Daoy (cell line): ENCODE measurements at places on chromosomes 3 and 15. TPM values are rescaled to one million over a fixed set of nuclear protein-coding genes. Genes with fewer than 3 reads are reported as not detected.
A peak's percentile ranks its signal among the peaks of the same experiment; 100 is the strongest.

DNA sequence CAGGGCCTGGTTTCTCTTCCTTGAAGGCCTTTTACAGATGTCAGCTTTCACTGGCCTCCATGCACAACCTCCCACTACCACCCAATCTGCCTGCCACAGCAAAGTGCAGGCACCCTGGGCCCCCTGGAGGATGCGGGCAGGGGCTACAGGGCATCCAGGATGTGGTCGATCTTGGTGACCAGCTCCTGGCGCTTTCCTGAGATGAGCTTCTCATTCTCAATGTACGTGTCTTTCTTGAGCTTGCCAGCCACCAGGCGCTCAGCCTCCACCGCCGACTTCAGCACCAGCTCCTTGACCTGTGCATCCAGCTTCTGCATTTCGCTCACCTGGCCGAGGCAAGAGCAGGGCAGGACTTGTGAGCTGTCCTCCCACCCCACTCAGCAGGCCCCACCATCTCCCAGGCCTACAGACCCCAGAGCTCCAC is 30.3 kb downstream of the RPN1 start:
- no peak for DNase-seq

GRCh38 chr3:18301781-18302180 is 123.4 kb downstream of the SATB1 start:
- DNase-seq: peak; percentile 6

GRCh38 chr3:172259726-172260248 is 188.5 kb downstream of the GHSR start:
- DNase-seq: no peak

- no peak for DNase-seq
These were observed 23.1 kb downstream of the ALPK3 start for GRCh38 chr15:84840255-84840654.

- DNase-seq: no peak
These were observed 120.5 kb downstream of the GREM1 start for GRCh38 chr15:32838338-32838737.

- DNase-seq: no peak
These were observed 245.1 kb upstream of the LMCD1 start for GRCh38 chr3:8256441-8257071.

DNA sequence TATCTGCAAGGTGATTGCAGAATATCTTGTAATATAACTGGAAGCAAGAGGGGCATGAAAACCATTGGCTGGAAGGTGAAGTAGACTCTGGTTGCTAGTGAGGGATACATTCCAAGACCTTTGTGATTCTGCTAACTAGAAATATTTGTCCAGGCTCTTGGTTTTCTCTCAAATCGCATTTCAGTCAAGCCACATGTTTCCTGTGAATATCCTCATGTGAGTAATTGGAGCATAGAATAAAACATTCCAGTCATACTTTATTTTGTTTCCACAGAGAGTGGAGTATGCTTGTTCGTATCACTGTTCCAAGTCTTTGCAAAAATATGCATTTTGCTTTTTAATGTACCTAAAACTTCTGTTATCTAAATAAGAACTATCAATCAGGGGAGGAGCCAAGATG is 850.0 kb downstream of the EPHA3 start:
- no peak for DNase-seq

GRCh38 chr3:164360738-164361406 is 717.4 kb downstream of the SI start:
- peak; percentile 30 for DNase-seq

DNA sequence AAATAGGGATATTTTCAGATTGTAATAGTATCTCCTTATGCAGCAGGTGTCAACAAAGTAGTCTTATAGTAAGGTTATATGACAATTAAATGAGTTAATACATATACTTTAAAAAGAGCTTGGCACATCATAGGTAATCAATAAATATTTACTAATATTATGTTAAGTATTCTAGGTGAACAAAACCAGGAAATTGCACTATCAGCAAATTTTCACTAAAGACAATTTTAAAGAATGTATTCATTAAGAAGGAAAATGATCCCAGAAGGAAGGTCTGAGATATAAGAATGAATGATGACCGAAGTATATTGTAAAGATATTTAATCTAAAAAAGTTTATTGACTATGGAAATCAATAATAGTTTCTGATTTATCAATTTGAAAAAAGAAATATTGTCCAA is 281.9 kb downstream of the ADAMTSL3 start:
- DNase-seq: no peak

DNA sequence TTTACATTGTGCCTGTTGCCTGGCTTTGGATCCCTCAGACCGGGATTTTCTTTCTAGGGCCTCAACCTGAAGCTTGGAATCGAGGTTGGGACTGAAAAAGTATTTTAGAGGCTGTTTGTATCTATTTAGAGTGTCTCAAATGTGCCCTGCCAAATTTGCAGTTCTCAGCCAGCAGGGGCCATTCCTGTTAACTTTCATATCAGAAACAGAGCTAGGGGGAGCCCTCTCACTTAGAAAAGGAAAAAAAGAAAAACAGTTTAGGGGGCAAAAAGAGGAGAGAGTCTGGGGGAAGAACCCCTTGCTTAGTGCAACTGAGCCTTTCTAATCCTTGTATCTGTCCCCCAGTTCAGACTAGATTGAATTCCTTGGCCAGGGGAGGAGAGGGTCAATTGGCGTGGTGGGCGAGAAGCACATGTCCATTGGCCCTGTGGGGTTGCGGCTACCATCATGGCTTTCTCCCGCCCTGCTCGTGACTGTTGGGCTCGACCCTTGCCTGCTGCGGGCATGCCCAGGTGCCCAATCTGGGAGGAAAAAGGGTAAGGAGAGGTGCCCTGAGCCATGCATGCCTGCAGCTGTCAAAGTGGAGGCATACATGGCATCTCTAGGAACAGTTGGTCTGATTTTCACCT is 101.6 kb downstream of the CFAP44 start:
- no peak for DNase-seq

DNA sequence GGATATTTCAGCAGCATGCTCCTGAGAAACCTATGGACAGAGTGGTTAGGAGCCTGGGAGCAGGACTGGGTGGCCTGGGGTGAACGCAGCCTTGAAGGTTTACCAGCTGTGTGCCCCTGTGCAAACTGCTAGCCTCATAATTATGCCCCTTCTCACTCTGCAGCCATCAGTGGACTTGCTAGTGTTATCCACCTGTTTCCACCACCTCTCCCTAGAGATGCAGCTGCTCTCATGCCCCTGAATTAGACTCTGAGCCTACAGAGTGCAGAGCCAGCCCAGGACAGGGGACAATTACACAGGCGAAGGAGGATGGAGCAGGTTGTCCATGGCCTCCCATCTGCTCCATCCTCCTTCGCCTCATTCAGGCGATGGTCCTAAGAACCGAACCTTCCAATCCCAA is 175.9 kb downstream of the ATP10A start:
- no peak for DNase-seq

DNA sequence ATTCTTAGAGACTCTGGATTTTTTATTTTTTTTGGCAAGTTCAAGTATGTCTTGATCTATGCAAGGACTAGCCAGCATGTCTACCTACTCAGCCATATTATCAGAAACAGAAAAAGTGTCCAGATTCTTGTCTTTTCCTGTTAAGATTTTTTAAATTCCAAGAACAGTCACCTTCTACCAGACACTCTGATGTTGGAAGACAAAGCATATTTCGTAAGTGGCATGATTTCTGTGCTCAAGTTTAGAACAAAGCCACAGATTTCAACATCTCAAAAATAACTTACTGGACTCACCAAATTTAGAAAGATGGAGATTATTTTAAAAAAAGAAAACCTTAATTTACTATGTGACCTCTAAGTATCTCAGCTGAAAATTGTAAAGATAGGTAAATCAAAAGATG is 61.9 kb downstream of the GOLGA6L7 start:
- DNase-seq: no peak

- no peak for DNase-seq
These were observed 50.9 kb upstream of the BHLHE40 start for GRCh38 chr3:4928277-4928789.

- DNase-seq: no peak
These were observed 139.3 kb downstream of the SERPINI1 start for GRCh38 chr3:167874671-167875372.

DNA sequence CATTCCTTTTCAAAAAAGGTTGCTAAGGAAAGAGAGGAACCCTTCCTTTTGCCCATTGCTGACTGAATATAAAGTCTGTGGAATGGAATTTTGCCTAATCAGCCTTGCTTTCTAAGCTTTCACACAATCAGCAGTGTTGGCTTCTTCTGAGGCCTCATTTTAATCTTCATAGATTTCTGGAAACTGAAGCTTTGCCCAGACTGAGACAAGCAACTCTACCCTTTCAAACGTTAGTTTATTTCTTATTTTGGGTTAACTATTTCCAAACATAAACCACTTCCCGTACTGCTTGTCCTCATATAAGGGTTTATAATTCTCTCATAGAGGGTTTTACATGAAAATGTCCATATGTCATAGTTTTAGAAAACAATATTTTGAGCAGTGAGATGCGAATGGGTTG is 82.9 kb downstream of the NR1D2 start:
- DNase-seq: no peak

DNA sequence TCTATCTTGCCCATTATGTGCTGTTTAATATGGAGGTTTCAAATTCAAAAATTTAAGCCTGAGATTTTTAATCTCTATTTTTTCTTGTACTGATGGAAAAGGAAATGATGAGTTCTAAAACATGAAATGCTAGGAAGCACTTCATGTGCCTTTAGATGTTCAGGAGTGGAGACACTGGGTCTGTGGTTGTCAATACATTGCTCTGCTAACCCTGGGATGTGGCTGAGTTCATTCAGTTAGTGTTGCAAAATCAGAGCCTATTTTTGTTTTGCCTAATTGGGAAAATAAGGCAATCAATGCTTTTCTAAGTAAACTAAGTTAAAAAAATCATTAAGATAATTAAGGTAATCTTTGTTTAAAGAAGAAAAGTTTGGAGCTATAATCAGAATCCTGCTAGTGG is 83.1 kb downstream of the DIPK2A start:
- no peak for DNase-seq

DNA sequence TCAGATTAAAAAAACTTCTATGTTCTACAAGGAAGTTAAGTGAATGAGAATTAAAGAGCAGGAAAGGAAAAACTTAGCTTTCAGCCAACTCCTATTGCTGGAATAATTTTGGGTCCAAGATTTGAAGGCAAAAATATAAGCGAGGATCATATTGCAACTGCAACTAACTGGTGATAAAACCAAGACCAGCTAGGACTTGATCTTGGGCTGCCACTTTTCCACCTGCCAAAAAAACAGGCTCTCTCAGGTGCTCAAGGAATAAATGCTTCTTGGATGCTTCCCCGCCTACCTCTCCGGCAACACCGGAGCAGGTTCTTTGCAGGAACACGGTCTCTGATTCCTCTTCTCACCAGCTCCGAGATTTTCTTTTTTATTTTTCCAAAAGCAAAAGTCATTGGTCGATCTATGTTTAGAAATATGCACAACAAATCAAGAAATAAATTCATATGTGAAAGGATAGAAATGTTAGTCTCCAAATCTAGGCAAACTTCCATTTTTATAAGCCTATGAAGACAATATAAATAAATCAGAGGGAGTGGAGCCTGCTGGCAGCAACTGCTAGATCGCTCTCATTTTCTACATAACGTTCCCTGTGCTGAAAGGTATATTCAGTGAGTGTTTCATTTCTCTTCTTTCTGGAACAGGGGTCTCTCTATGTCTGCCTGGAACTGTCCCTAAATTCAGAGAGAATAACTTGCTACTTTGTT is 241.9 kb downstream of the NTRK3 start:
- no peak for DNase-seq

- no peak for DNase-seq
These were observed 3.3 kb downstream of the BNIP2 start for GRCh38 chr15:59685737-59686297.

- DNase-seq: no peak
These were observed 182.8 kb downstream of the THRB start for GRCh38 chr3:24311881-24312280.

DNA sequence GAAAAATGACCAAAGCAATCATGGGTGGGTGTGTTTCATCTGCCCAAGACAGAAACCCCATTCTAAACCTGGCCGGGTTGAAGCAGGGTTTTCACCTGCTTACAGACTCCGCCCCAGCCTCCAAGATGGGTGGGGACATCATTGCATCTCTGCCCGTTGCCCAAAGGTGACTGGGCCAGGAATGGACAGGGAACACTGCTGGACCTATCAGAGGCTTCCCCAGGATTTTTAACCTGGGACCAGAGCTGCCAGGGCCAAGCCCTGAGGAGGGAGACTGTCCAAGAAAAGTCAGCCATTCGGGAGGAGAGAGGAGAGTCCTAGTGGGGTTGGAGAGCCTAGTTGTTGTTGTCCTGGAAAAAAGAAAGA is 109.7 kb upstream of the ALDH1A3 start:
- DNase-seq: no peak

DNA sequence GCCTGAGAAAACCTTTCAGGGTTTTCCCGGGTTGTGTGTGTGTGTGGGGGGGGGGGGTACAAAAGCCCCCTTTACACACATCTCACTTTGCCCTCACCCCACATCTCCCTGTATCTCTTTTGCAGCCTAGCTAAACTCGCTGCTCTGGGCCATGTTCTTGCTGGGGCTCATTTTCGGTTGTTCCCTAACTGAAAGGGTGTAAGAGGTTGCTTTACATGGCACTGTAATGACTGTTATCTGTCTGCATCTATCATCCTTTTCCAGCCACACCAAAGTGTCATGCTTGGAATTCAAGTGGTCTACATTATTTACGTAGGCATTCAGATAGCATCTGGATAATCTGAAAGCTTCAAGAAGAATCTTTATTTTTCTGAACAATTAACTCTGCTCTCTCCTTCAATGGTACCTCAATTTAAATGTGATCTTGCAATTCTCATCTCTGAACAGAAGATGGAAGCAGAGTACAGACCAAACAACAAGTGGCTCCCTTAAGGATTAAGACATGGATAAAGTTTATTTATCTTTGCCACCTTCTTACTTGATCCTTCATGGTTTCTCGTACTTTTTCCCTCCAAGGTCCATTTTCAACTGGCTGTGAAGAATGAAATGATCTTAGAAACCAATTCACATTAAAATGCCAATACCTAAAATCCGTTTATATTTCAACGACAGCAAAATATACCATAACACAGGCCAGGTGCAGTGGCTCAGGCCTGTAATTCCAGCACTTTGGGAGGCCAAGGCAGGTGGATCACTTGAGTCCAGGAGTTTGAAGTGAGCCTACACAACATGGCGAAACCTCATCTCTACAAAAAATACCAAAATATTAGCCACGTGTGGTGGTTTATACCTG is 34.9 kb downstream of the DCLK3 start:
- DNase-seq: peak; percentile 20

SLC22A13 gene
- 0.91 TPM in 1 of 2 replicates, not detected in the other for total RNA-seq

CPEB1 gene
- total RNA-seq: 5.2 and 5.3 TPM in 2 replicates

NPAP1 gene
- 0.03 and 0.17 TPM in 2 replicates for total RNA-seq

DNAH12 gene
- total RNA-seq: 0.06 TPM in 1 of 2 replicates, not detected in the other

LRTM1 gene
- total RNA-seq: not detected in 2 replicates

ITPKA gene
- total RNA-seq: 5.0 and 7.7 TPM in 2 replicates

MYRIP gene
- not detected in 2 replicates for total RNA-seq

MORC1 gene
- total RNA-seq: not detected in 2 replicates

FBXL22 gene
- total RNA-seq: 0.06 TPM in 1 of 2 replicates, not detected in the other

MANF gene
- 67.4 and 134 TPM in 2 replicates for total RNA-seq

ZNF860 gene
- total RNA-seq: 0.34 TPM in 1 of 2 replicates, not detected in the other

CHRNA5 gene
- 25.0 and 35.1 TPM in 2 replicates for total RNA-seq

FBXO40 gene
- total RNA-seq: not detected in 2 replicates

SPTBN5 gene
- 1.1 and 3.8 TPM in 2 replicates for total RNA-seq

RAB6B gene
- total RNA-seq: 1.1 and 1.4 TPM in 2 replicates

TNIK gene
- 7.0 and 8.7 TPM in 2 replicates for total RNA-seq
